Mesendoderm (in vitro differentiated cells): ENCODE measurements at places on chromosomes 12 and 14.

DNA sequence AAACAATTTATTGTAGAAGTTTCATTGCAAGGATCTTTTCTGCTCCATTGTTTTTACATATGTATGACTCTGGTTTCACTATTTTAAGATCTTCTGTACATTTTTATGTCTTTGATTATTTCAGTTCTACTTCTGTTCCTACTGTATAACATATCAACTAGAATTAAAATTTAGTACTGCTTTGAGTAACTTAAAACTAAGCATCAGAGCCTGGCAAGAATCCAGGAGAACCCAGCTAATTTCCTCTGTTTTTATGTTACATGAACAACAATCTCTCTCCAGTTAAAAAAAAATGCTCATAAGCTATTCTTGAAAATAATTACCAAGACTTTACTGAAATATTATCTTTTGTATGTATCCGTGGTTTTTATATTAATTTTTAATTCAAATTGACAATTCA, 370.7 kb downstream of the TMTC2 start:
- no peak for DNase-seq

DNA sequence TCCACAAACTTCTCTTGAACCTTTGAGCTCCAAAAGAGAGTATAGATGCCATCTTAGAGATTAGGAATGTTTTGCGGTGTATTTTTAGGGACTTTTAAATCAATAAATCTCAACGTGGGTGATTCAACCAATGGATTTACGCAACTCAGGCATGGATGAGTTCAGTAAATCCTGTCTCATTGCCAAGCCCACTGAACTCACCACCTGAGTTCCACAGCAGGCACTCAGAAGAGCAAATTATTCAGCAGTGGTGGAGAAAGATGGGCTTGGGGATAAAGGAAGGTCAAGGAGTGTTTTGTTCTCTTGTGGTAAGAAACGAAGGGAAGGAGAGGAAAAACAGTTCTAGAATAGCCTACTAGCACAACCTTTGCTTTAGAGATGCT, 68.7 kb upstream of the HMGA2 start:
- no peak for DNase-seq

- no peak for DNase-seq
These were observed 4.7 kb upstream of the TUBA1C start for GRCh38 chr12:49260166-49260565.

DNA sequence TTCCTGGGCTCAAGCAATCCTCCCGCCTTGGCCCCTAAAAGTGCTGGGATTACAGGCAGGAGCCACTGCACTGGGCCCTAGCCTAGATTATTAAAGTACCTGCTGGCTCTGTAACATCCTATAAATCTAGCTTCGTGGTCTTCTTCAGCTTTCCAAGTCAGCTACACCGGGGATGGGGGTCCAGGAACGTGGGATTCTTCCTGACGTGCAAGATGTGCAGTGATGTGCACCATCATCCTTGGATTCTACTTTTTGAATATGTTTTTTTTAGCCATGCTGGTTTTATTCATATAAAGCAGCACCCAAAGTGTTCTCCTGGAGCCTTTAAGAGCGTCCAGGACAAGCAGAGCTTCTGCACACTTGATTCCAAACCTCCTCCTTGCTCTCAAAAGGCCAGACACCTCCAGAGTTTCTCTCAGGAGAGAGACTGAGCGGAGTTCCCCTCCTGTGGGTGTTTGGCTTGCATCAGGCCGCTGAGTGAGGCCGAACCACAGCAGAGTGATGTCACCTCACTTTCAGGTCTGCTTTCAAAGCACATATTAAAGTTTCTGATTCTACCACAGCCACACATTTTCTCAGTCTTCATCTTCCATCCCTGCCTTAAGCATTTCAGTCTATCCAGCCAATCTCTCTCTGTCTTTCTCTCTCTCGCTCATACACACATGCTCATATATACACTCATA, 33.4 kb downstream of the VCPKMT start:
- no peak for DNase-seq

- peak; percentile 85 for DNase-seq
These were observed 14.9 kb downstream of the RNF212B start for GRCh38 chr14:23252420-23253333.

- no peak for DNase-seq
These were observed 76.6 kb upstream of the CEP83 start for GRCh38 chr12:94536040-94536965.

DNA sequence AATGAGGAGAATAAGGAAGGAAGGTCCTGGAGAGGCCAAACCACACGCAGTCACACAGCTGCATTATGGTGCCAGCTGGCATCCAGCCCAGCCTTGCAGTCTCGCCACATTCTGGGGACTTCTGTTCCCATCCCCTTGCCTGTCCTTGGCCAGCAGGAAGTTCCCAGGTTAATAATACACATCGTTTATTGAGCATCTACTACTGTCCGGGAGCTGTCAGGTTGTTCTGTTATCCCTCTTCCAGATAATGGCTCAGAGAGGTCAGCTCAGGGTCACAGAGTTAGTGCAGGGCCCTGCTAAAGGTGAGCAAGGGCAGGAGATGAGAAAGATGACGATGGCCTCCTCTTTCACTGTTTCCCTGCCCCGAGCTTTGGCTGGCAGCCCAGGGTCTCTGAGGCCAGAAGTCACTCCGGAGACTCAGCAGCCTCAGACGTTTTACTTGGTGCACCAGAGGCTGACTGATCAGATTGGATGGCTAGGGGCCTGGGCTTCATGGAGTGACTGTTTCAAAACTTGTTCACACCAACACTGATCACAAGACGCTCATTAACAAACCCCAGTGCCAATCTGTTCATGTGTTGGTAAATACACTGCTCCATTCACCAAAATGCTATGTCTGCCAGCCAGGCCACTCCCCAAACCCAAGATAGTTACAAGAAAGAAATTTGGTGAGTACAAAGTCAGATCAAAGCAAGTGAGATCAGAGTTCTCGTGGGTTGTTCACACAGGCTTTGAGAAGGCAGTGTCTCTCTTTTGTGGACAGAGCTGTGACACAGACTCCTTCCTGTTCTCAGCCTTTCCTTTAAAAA, 79.2 kb downstream of the B4GALNT3 start:
- DNase-seq, result no peak
